Stimulated activated CD4-positive, alpha-beta T cell treated with anti-CD3 and anti-CD28 coated beads, TNF-alpha, amount 100 ng/mL, for 24 hours (primary cell): ENCODE measurements at places on chromosomes 13 and 19.

- no peak for DNase-seq
These were observed 227.5 kb upstream of the SERP2 start for GRCh38 chr13:44146138-44146537.

DNA sequence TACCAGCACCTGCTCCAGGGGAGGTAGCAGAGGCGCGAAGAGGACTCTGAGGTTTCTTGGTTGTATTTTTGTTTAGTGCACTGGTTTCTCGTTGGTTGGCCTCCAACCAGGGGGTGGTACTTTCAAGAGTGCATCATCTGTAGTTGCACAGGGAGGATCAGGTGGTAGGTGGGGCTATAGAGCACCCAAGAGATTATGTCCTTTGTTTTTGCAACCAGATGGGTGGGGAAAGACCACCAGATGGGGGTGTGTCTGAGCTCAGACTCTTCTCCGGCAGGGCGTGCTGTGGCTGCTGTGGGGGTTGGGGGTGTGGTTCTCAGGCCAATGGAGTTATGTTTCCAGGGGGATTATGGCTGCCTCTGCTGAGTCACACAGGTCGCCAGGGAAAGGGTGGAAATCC is 254.4 kb upstream of the KLF12 start:
- DNase-seq, result no peak

- DNase-seq, result no peak
These were observed 213.7 kb downstream of the ZIC5 start for GRCh38 chr13:99757756-99758459.

DNA sequence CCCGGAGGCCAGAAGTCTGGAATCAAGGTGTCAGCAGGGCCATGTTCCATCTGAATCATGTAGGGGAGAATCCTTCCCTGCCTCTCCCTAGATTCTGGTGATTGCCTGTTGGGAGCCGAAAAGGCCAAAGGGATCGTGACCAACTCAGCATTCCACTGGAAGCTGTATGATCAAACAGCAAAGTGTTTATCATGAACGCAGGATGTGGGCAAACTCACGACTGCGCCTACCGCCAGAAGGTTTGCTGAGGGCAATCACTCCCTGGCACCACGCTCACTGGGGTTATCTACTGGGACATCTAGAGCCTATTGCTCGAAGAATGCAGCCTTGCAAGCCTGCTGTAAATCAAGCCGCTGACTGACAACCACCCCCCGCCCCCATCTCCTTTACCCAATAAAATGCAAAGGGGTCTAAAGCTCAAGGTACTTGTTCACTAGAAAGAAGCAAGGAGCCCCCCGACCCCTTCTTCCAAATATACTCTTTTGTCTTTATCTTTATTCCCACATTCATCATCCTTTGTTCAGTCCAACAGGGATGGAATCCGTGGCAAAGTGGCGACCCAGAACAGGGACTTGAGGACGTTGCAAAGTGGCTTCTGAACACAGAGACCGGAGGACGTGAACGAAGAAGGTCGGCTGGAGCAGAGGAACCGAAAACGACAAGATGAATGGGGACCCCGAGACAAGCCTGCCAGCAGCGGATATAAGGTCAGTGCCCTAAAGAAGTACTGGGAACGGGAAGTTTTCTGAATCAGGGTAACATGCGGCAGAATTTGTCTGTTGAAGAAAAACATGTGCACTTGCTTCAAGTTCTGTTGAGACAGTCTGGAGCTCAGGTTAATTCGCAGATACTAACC is 16.8 kb downstream of the CLEC4M start:
- DNase-seq, result no peak

GRCh38 chr19:55253842-55254624 is 4.8 kb downstream of the PPP6R1 start:
- DNase-seq, result no peak

- DNase-seq, result no peak
These were observed 149.7 kb upstream of the FNDC3A start for GRCh38 chr13:48826039-48826438.
